Nasal cavity respiratory epithelium epithelial cell of viscerocranial mucosa (primary cell): ENCODE measurements at places on chromosomes 4 and X. TPM values are rescaled to one million over a fixed set of nuclear protein-coding genes. Genes with fewer than 3 reads are reported as not detected.

CXCL8 gene
- 8.5 and 29.0 TPM in 2 replicates for total RNA-seq

HCFC1 gene
- total RNA-seq = 8.9 and 26.0 TPM in 2 replicates

CT45A1 gene
- not detected in 2 replicates for total RNA-seq

OPRPN gene
- not detected in 2 replicates for total RNA-seq

RPA4 gene
- total RNA-seq = 0.34 and 1.4 TPM in 2 replicates

CT55 gene
- total RNA-seq = not detected in 2 replicates

SPANXC gene
- not detected in 2 replicates for total RNA-seq

SNCA gene
- 25.6 and 34.8 TPM in 2 replicates for total RNA-seq

LRP2BP gene
- 0.34 and 0.43 TPM in 2 replicates for total RNA-seq

GPR50 gene
- total RNA-seq = not detected in 2 replicates

TRIM60 gene
- not detected in 2 replicates for total RNA-seq

PRR32 gene
- total RNA-seq = not detected in 2 replicates

DSPP gene
- not detected in 2 replicates for total RNA-seq
